ENCODE measurements at places on chromosomes 13 and 19. TPM values are rescaled to one million over a fixed set of nuclear protein-coding genes. Genes with fewer than 3 reads are reported as not detected.

CXCL17 gene
- not detected for total RNA-seq

ALOX5AP gene
- 48.2 TPM for total RNA-seq

ERICH4 gene
- total RNA-seq, result not detected

SLC8A2 gene
- total RNA-seq, result 18.7 TPM

GRCh38 chr19:29450812-29451211 lies 75.0 kb upstream of the VSTM2B start:
- H3K4me1 ChIP-seq, result no peaks in the 10 kb centered on the region
- no peaks in the 10 kb centered on the region for H3K27me3 ChIP-seq
- peak; percentile 55 for DNase-seq
- H3K36me3 ChIP-seq, result no peaks in the 10 kb centered on the region
- H3K27ac ChIP-seq, result no peak overlapping the region
- H3K4me3 ChIP-seq, result no peak overlapping the region

- H3K4me3 ChIP-seq, result no peak overlapping the region
- peaks cover 5% of the 10 kb centered on the region for H3K36me3 ChIP-seq
- peak overlapping the region; percentile 69 for H3K27ac ChIP-seq
- peaks cover 73% of the 10 kb centered on the region for H3K4me1 ChIP-seq
Observed at GRCh38 chr13:110521946-110522345, 39.6 kb downstream of the RAB20 start.

DNA sequence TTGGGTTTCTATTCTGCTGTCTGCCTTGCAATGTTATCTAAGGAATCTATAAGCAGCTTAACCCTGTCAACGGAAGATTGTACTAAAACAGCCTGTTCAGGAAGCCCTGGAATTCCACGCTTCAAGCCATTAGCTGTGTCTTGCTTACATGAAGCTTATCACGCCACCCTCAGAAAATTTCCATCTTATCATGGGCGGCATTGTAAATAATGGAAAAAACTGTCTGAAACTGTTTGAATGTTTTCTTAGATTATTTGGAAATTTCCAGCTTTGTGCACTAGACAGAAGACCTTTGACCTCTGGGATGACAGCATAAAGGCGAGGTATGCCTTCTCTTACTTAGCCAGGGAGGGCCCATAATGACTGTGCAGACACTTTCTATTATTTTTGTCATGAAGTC lies 319.7 kb downstream of the KCNRG start:
- H3K4me1 ChIP-seq, result no peaks in the 10 kb centered on the region
- H3K27ac ChIP-seq, result no peak overlapping the region
- no peaks in the 10 kb centered on the region for H3K27me3 ChIP-seq
- no peak for DNase-seq
- no peak overlapping the region for H3K4me3 ChIP-seq
- no peaks in the 10 kb centered on the region for H3K36me3 ChIP-seq

DNA sequence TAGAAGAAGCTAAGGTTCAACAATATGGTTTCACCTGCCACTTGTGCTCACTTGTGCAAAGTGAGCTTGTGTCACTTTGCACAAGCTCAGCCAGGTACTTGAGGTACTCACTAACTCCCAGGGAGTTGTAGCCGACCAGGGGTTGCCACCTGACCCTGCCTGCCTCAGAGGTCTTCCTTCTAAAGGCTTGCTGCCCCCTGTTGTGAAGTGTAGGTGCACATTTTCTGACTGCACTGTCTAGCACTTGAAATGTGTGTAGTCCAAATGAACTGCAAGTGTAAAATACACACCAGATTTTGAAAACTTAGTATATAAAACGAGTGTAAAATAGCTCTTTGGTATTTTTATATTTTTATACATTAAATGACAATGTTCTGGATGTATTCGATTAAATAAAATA lies 230.8 kb downstream of the DLEU7 start:
- no peaks in the 10 kb centered on the region for H3K36me3 ChIP-seq
- H3K27ac ChIP-seq, result no peak overlapping the region
- no peak overlapping the region for H3K4me3 ChIP-seq
- no peaks in the 10 kb centered on the region for H3K27me3 ChIP-seq
- H3K4me1 ChIP-seq, result no peaks in the 10 kb centered on the region

DNA sequence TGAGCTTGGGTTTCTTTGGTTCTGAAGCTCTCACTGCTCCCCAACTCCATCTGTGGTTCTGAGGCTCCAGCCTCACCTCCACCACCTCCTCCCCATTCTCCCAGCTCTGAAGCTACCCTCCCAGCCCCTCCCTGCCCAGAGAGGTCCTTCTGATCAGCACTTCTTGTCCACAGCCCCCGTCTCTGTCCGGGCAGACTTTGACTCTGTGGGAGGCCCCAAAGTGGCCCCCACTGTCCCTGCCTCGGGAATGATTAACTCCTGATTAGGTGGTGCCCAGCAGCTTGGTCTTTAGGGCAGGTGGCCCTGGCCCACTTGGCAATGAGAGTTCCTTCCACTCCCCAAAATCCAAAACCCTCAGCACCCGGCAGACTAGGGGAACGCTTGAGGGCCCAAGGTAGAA lies 14.4 kb downstream of the EVI5L start:
- DNase-seq, result no peak
- H3K36me3 ChIP-seq, result no peaks in the 10 kb centered on the region
- no peaks in the 10 kb centered on the region for H3K27me3 ChIP-seq
- no peaks in the 10 kb centered on the region for H3K4me1 ChIP-seq

All from esophagus muscularis mucosa (tissue), 4 donors.